SW 1271 (cell line): ENCODE measurements at places on chromosomes 3 and 15.

DNA sequence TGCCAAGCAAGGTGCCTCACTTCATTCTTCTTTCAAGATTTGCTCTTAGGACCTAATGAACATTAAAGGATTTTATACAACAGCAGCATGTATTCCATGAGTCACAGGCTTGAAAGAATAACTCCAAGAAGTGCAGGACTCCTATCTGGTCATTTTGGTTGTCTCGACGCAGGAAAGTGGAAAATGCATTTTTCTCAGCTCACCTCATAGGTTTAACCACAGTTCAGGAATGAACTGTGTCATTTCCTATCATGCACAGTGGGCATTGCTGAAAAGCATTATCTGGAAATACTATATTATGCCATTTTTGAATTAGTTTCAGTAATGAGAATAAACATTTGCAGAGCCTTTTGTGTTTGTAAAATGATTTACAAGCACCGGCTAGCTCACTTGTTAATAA is 98.7 kb upstream of the BFSP2 start:
- peak; percentile 66 for DNase-seq

DNA sequence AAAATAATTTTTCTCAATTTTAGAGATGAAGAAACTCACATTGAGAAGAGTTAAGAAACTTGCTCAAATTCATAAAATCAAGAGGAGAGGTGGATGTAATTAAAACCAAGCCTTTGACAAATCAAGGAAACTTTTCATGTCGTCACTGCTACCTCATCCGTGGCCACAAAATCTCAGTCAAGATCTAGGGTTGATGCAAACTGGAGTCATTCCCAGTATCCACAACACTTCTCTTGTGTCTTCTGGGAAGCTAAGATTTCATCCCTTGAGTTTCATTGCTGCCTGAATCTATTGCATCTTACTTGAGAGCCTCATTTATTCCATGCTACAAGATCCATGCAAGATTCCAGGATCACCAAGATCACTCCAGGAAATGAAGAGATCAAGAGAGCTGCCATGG is 5.4 kb upstream of the FBN1 start:
- DNase-seq: no peak

- no peak for DNase-seq
These were observed 27.2 kb upstream of the PIGZ start for GRCh38 chr3:196995646-196996355.

GRCh38 chr3:128550113-128550440 is 57.1 kb upstream of the GATA2 start:
- DNase-seq: no peak

DNA sequence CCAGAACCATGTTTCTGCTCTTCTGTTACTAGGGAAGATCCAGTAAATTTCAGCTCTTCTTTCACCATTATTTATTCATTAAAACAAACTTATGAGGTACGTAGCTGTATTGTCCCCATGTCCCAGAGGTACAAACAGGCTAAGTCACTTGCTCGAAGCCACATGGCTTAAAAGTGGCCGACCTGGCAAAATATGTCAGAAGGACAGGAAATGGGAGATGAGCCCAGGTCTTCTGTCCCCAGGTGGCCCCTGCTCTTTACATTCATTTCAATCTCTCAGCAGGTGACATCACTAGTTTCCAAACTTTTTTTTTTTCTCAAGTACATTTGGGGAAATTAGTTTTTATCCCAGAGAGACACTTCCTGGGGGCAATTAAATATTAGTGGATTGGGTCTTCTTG is 34.1 kb upstream of the LPP start:
- no peak for DNase-seq

- no peak for DNase-seq
These were observed 20.1 kb upstream of the LDHAL6B start for GRCh38 chr15:59186501-59186900.

DNA sequence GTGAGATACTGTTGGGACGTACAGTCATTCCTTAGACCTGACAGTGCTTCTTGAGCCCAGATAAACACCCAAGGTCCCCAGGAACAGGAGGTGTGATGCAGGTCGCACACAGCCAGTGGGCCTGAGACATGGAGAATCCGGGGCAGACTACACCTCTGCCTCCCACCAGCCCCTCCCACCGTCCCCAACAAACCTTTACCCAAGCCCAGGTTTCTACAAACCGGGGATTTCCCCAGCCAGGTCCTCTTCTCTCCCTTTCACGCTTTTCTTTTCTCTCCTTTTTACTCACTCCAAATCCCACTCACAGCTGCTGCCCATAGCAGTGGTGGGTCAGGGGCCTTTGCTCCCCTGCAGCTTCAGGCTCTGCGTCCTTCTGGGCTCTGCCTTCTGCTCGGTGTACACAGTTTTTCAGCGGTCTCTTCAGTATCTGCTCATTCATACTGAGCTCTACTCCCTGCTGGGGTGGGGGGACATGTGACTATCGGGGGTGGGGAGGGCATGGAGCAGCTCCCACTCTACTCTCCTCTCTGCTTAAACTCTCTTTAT is 4.8 kb upstream of the PCSK6 start:
- no peak for DNase-seq

GRCh38 chr15:38671675-38672254 is 107.2 kb upstream of the RASGRP1 start:
- no peak for DNase-seq

DNA sequence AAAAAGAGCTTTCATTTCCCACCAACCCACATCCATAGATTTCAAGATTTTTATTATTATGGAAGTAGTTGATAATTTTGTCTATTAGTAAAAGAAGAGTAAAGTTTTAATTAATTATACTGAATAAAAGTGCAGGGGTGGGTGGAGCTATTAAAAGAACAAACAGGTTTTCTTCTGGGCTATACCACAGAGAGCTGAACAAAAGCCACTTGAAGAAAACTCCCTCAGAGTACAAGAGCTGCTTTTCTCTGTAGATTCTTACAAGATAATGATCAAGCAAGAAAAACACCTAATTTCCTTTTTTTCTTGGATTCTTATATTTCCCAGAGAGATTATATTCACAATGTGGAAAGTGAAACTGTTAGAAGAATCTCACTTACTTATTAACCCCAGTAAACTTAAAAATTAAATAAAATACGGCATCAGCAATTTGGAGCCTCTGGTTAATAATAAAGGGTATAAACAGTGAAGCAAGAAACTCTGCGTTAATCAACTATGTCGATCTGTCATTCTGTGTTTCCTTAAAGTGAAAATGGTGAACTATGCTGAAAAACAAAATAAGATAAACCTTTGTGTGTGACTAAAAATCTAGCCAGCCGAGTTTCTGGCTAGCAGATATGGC is 84.9 kb downstream of the THBS1 start:
- DNase-seq: no peak

GRCh38 chr15:27124287-27124871 is 153.4 kb downstream of the GABRG3 start:
- DNase-seq: no peak

GRCh38 chr3:72328755-72329277 is 519.4 kb downstream of the SHQ1 start:
- no peak for DNase-seq

DNA sequence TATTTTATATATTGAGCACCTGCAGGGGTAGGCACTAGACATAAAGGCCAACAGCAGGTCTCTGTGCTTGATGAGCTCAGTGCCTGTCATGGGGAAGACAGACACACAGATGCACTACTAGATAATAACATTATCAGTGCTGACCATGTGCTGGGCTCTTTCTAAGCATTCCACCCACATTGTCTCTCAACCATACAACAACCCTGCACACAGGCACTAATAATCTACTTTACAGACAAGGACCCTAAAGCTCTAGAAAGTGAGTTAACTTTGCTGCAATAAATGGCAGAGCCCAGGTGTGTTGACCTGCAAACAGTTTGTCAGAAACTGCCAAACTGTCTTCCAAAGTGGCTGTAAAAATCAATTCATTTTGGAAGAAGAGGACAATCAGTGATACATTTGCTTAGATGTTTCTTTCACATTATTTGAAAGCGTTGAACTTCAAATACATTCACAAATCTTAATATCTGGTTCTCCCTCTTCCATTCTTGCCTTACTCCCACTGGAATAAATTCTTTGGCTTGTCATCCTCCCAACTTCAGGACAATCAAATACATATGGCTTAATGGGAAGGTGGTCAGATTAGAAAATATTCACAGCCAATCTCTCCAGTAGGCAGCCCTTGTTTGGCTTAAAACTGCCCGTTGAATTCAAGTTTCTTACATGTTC is 11.0 kb upstream of the PP2D1 start:
- DNase-seq: no peak

DNA sequence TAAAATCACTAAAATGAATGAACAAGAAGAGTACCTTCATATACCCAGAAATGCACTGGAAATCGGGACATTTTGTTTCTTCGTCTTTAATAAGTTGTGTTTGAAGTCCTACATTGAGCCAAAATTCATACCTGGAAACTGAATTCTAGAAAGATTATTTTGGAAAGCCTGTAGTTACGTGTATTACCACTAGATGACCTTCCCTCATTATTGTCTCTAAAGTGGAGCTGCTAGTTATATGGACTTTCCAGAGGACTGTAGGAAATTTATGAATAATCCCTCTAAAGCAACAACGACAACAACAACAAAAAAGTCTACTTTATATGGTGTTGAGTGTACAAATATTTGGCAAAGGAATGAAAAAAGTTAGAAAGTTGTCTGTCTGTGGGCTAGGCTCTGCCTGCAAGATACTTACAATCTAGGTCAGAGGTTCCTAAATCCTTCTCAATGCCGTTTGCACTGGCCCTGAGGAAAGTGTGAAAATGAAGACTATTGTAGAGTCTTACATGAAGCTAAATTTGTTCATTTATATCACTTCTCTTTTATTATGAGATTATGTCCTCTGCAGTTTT is 234.8 kb upstream of the NR2E3 start:
- DNase-seq: no peak

DNA sequence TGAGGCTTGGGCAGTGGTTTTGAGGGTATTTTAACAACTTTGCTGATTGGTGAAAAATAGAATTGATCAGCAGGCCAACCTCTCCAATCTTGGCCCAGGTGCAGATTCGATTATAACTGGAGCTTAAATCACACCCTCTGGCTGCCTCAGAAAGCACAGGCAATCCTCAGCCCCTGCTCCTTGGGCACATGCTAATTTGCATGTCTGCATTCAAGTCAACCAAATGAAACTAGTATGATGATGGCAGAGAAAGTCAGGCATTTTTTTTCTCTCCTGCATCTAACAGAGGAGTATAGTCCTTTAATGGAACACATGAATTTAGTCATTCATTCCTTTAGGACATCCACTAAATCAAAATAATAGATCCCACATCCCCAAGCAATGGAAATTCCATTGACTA is 16.8 kb upstream of the NMNAT3 start:
- no peak for DNase-seq

DNA sequence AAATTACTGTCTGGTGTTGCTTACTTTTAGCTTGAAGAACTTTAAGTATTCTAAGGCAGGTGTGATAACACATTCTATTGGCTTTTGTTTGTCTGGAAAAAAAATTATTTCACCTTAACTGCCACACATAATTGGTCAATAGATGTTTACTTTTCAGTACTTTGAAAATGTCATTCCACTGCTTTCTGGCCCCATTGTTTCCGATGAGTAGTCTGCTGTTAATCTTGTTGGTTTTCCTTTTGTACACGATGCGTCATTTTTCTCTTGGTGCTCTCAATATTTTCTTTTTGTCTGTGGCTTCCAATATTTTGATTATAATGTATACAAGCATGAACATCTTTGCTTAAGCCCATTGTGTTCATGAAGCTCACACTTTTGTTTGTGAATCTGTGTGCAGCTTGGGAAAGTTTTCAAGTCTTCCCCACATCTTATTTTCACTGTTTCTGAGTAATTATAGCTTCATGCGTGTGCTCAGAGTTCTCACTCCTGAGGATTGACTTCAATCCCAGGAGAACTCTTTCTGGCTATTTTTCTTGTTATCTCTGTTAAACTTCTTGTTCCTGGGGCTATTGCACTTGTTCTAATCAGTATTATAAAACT is 664.7 kb downstream of the IGSF11 start:
- DNase-seq: no peak

- no peak for DNase-seq
These were observed 1.4 kb downstream of the DNAJA4 start for GRCh38 chr15:78265752-78266224.

GRCh38 chr3:130866327-130866726 is 27.6 kb upstream of the ATP2C1 start:
- no peak for DNase-seq

- no peak for DNase-seq
These were observed 105.9 kb downstream of the TPRG1 start for GRCh38 chr3:189277711-189278110.
